ENCODE measurements at places on chromosomes 4 and X.

GRCh38 chr4:16213121-16213520, 13.2 kb downstream of the TAPT1 start:
- DNase-seq, result no peak
- peaks cover 68% of the 10 kb centered on the region for H3K4me1 ChIP-seq
- peak overlapping the region; percentile 17 for H3K27ac ChIP-seq
- peaks cover 2% of the 10 kb centered on the region for H3K27me3 ChIP-seq
- no peaks in the 10 kb centered on the region for H3K36me3 ChIP-seq
- no peak overlapping the region for H3K4me3 ChIP-seq

DNA sequence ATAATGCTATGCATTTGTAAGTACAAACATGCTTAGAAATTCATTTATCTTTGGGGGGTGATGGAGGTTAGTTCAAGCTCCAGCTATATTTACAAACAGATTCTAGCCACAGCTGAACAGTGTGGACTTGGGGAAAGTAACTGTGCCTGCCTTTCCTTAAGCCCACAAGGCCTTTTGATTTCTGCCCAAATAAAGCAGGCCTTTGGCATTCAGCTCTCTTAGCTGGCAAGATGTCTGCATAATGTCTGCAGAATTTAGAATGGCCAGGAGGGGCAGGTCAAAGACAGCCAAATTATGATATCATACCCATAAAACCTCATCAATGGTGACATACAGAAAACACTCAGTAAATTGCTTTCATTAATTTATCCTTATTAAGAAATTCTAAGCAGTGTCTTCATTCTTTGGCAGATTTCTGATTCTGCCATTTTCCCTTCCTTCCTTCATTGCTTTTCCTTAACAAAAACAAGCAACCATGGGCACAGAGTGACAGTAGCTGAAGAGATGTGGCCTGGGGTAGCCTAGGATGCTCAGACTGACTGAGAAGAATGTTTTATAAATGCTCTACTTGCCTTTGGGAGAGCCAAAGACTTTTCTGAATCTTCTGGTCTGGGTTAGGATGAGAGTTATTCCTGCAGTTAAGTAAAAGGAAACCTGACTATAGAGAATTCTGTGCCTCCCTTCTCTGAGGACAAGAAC, 538.7 kb upstream of the NR3C2 start:
- no peaks in the 10 kb centered on the region for H3K36me3 ChIP-seq
- no peaks in the 10 kb centered on the region for H3K27me3 ChIP-seq
- DNase-seq, result no peak
- H3K4me1 ChIP-seq, result no peaks in the 10 kb centered on the region
- no peak overlapping the region for H3K4me3 ChIP-seq
- H3K27ac ChIP-seq, result no peak overlapping the region

DNA sequence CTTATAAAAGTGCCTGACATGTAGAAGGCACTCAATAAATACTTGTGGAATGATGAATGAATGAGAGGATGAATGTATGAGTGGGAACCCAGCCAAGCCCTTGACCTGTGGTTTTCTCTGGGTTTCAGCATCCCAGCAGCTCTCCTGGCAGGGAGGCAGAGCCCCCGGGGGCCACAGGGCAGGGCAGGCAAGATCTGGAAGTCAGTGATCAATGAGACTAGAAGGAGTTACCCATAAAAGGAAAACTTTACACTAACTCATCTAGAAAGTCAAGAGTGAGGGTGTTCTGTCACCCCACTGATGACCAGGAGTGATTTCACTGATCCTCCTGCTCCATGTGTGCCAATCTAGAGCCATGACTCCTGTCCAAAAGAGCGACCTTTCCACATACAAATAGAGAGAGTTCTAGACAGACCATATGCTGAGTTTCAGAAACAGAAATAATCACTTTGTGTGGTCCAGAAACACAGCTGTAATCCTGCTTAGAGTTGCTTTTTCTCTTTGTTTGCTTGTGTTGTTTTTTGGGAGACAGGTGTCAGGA, 37.4 kb downstream of the MGARP start:
- H3K36me3 ChIP-seq, result no peaks in the 10 kb centered on the region
- DNase-seq, result no peak
- H3K27ac ChIP-seq, result no peak overlapping the region
- H3K4me1 ChIP-seq, result no peaks in the 10 kb centered on the region

DNA sequence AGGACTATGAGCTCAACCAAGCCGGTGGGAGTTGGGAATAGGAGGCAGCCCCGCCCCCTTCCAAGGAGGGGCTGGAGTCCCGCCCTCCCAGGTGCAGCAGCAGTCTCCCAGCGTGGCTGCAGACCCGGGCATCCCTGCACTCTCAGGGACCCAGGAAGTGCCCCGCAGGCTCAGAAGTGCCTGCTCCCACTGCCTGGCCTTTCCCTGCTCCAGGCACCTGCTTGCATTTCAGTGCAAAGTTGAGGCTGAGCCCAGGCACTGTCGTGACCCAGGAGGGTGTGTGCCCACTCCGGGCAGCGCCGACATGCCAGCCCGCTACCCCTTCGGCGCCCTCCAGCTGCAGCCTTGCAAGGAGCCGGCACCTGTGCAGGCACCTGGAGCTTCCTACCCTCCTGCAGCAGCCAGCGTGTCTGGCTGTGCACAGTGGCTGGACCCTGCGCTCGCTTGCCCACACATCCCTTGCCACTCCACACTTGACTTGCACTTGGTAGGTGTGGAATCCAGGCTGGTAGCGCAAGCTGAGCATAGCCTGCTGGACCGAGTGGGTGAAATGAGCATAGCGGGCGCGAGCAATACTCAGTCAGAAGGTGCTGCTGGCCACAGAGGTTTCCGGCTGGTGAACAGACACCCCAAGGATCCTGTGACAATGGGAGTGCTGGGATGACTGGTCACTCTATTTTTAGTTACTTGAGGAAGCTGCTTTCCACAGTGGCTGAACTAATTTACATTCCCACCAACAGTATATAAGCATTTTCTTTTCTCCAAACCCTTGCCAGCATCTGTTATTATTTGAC, 236.3 kb downstream of the PCDH10 start:
- H3K4me3 ChIP-seq, result no peak overlapping the region
- no peak for DNase-seq
- H3K4me1 ChIP-seq, result no peaks in the 10 kb centered on the region

- H3K4me1 ChIP-seq, result peaks cover 51% of the 10 kb centered on the region
- no peaks in the 10 kb centered on the region for H3K36me3 ChIP-seq
- peaks cover 3% of the 10 kb centered on the region for H3K27me3 ChIP-seq
- H3K27ac ChIP-seq, result peak overlapping the region; percentile 78
- DNase-seq, result no peak
These were observed 789 bp downstream of the ARHGAP10 start for GRCh38 chr4:147732518-147733235.

- DNase-seq, result no peak
- peaks cover 1% of the 10 kb centered on the region for H3K27me3 ChIP-seq
- H3K4me1 ChIP-seq, result no peaks in the 10 kb centered on the region
- no peak overlapping the region for H3K27ac ChIP-seq
- H3K36me3 ChIP-seq, result no peaks in the 10 kb centered on the region
These were observed 37.6 kb upstream of the H2AZ1 start for GRCh38 chr4:99987681-99988080.

DNA sequence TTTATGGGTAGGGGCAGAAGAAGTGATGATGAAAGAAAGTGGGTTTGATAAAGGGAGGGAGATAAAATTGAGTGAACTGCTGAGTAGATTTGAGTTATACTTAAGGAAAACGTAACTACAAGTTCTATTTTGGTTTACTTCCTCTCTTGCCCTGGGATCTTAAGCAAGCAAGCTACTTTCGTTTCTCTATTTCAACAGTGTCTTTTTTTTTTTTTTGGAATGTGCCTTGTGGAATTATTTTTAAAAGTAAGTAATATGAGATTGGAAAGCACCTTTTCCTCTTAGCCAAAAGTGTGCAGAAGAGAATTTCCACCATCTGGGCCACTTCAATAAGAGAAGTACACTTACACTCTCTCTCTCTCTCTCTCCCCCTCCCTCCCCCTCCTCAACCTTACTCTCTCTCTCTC, 16.0 kb upstream of the C4orf36 start:
- H3K27ac ChIP-seq, result no peak overlapping the region
- peaks cover 13% of the 10 kb centered on the region for H3K4me1 ChIP-seq
- H3K4me3 ChIP-seq, result peak overlapping the region; percentile 39
- DNase-seq, result no peak
- peaks cover 3% of the 10 kb centered on the region for H3K36me3 ChIP-seq
- H3K27me3 ChIP-seq, result peaks cover 1% of the 10 kb centered on the region

GRCh38 chr4:129176864-129177263, 80.9 kb downstream of the C4orf33 start:
- H3K36me3 ChIP-seq, result no peaks in the 10 kb centered on the region
- no peaks in the 10 kb centered on the region for H3K4me1 ChIP-seq
- no peak for DNase-seq
- H3K27me3 ChIP-seq, result peaks cover 10% of the 10 kb centered on the region

Measured in immature natural killer cell (primary cell).